ENCODE measurements at places on chromosomes 7 and 10.

GRCh38 chr7:6350433-6351058 is 78.1 kb upstream of the CYTH3 start:
- no peak for DNase-seq

DNA sequence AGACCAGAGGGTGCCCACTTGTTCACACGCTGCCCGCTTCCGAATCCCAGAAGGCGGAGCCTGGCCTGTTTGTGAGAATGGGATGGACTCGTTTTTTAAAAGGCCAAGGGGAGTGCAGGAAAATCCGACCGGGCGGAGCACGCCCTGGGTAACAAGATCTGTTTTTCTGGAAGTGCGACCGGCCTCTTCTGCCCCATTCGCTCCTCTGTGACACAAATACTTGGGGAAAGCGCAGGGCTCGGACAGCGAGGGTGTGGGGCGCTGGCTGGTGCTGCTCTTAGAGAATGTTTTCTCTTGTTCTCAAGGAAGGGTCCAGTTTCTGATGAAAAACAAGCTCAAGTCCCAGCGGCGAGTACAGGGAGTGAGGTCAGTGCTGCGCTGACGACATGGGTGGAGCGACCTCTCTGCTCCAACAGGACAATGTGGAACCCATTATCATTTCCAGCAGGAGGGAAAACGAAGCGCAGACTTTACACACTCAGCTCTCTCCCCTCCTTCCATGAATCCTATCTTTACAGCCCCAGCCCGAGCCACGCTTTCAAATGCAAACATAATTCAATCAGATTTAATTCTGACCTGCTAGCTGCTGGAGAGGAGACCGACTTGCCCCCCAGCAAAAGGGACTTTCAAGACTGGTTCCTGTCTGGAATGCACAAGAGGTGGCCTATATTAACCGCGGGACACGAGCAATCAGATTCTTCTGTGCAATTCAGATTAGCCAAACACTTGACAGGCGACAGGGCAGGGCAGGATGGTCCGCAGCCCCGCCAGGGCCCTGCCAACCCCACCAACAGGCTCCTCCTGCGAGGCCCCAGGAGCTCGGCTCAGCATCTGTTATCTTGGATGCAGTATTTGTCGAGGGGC is 1.1 kb downstream of the RADIL start:
- no peak for DNase-seq

DNA sequence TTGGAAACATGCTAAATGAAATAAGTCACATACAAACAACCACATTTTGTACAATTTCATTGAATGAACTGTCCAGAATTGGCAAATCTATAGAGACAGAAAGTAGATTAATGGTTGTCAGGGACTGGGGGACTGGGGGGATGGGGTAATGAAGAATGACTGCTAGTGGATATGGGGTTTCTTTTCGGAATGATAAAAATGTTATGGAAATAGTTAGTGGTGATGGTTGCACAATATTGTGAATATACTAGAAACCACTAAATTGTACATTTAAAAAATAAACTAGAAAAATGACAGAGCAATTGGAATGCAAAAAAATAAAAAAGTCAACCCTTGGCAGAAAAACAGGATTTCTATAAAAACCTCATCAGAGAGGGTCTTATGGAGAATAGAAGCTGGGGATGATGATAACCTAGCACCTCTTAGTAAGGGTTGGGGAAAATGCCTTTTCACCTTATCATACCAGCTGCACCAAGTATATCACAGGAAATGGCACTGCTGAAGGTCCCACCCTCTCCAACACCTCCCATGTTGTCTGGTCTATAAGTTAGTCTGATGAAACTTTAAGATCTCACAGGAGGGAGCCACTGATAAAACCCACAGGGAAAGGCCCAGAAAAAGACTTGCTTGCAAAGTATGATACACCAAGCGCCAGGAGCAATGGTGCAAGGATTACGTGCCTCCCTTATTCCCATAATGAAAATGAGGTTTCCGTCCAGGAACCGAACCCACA is 23.1 kb upstream of the JAZF1 start:
- DNase-seq, result no peak

GRCh38 chr10:85575441-85575840 is 791.2 kb downstream of the GRID1 start:
- DNase-seq, result no peak

DNA sequence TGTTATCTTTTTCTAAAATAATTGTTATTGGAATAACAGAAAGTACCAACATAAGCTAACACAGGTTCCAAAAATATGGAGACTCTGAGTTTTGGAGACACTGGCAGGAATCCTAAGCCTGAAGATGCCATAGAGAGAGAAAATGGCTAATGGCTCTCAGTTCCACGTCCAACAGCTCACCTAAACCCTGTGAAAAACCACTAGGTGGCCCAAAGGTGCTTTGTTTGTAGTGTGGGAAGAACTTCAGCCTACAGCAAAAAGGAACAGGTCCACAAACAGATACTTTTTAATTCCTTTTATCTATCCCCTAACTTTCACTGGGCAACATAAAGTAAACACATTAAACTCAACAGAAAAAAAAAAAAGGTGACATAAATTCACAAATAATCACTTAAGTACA is 272.3 kb downstream of the SEMA3D start:
- no peak for DNase-seq

DNA sequence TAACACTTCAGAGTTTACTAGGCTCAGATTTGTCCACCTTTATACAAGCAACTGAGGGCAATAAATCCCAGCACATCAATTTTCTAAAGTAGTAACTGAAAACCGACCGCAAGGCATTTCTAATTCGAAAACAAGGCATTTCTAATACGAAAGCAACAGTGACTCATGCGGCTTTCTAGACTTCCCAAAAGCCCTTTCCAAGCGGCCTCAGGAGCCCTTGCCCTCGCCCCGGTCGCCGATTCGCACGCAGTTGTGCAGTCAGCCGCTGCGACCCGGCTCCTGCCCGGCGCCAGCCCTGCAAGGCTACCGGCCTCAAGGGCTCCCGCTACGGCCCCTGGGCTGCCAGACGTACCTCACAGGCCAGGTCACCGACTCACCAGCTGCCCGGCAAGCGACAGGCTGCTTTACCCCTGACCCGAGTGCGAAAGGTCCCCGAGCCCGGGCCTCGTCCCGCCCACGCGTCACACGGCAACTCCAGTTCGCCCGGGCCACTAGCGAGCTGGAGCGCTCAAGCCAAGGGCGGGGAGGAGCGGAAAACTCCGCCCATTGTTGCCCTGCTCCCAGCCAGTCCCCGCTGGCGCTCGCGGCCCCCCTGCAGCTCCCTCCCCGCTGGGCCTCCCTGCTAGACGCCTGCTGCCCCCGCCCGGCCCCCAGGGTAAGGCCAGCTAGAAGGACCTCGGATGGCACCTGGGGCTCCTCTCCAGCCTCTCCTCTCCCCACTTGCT is 7.3 kb downstream of the NCOA4 start:
- peak; percentile 49 for DNase-seq

DNA sequence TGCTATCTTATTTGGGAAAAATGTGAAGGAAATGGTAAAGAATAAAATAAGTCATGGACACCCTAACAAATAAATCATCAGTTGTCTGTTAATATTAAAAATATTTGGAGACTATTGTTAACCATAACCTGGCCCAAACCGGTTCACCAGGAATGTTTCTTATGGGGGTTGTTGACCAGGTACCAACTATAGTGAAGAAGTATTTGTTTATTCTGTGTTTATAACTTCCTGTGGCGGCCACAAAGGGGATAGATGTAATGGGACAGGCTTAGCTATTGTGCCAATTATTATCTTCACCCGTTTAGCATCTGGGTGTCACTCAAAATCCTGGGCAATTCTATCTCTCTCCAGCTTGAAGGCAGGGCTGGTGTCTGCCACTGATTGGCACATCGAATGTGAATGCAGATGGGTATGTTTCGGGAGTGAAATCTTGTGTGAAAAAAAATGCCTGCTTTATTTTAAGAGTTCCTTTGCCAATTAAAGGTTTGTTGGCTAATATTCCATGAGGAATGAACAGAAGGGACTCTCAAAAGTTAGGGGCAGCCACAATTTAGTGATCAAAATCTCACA is 500.9 kb downstream of the ARL4A start:
- no peak for DNase-seq

DNA sequence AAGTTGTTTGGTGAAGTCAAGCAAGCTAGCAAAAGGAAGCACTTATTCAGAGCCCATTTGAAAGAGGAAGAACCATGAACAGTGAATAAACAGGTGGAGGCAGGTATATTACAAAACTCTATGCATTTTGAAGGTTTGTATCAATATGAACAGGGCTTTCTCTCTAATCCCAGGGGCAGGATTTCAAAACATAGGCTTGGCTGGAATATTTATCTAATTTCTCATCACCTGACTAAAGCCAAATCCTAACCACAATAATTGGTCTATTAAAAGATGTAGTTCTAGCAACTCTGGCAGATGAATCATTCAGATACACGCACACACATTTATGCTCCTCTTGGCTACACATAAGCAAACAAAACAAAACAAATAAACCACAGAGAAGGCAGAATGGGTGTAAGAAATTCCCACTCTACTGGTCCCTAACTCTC is 554.4 kb downstream of the INHBA start:
- no peak for DNase-seq

DNA sequence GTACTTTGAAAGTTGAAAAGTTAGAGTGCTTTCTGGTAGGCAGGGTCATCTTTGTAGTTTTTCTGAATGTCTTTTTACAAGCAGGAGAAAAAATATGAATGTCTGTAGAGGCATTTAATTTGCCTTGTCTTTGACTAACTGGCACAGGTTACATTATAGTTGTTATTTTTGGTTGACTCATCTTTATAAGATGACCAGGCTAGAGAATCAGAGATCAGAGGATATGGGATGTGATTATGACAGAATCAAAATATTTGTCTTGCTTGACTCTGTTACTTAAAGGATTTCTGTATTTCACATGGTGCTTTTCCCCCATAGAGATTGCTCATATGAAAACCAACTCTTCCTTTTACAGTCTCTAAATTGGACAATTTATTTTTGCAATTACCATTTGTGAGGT is 2.4 kb downstream of the ZMYND11 start:
- no peak for DNase-seq

DNA sequence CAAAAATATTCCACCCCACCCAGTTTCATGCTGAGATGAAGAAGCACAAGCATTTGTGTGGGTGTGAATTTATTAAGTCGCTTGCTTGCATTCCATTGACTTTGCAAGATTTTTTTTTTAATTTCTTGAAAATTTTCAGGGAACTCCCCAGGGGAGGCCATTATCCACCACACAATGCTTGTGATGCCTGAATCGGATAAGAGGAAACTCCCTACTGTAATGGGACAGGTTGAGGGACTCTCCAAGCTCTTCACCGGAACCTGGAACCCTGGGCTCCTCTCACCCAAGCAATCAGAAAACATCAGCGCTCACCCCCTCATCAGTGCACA is 153.6 kb upstream of the ZMIZ1 start:
- no peak for DNase-seq

DNA sequence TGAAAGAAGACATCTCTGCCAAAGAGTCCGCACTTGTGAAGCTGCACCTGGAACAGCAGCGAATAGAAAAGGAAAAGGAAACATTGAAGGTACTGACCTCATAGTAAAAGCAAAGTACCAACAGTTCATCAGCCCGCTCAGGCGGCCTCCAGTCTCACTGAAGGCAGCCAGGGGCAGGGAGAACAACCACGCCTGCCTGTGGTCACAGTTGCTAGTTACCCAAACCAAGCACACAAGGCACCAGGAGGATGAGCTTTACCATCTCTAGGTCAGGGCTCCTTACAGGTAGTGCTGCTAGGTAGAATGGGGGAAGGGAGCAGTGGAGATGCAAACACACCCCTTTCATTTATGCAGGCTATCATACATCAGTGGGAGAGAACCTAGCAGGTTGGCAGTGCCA is 39.8 kb downstream of the CFAP58 start:
- no peak for DNase-seq

GRCh38 chr10:59833810-59834209 is 72.5 kb downstream of the CCDC6 start:
- no peak for DNase-seq

- DNase-seq, result no peak
Measured at GRCh38 chr7:22154143-22154529, 202.8 kb downstream of the RAPGEF5 start.

DNA sequence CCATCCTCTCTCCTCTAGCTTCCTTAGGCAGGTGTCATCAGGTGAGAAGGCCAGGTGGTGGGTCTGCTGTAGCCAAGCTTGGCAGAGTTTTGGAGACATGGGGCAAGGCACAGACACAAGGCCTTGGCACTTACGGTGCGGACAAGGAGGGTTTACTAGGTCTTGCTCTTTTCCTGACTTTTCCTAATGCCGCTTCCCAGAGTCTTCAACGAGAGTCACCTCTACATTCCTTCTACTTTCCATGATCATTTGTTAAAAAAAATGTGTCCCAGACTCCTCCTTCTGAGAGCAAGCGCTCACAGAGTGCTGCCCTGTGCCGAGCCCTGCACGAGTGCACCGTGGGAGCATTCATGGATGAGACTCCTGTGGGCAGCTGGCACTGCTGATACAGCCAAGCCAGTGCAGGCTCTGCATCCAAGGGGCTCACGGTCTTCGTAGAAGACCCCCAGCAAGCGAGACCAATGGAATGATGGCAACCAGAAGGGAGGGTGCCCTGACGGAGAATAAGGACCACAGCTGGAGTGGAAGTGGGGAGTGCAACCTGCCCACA is 243.0 kb upstream of the MKI67 start:
- no peak for DNase-seq

DNA sequence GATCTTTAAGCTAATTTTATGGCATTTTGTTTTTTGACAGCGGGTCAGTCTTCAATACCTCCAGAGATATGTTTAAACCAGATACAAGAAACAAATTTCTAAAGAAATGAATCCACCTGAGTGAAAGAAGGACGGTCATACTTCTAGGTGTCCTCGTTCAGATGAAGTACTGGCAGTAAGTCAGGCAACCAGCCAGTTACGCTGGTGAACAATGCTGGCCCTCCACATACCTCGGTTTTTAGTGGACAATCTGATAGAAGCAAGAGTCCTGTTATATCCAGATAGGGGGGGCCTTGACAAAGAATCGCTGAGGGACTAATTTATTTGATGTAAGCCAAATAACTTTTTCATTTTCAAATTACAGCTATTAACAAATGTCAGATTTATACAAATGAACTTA is 266.4 kb upstream of the KLF14 start:
- DNase-seq, result no peak

GRCh38 chr10:12777840-12778585 is 223.5 kb downstream of the CCDC3 start:
- DNase-seq, result no peak

DNA sequence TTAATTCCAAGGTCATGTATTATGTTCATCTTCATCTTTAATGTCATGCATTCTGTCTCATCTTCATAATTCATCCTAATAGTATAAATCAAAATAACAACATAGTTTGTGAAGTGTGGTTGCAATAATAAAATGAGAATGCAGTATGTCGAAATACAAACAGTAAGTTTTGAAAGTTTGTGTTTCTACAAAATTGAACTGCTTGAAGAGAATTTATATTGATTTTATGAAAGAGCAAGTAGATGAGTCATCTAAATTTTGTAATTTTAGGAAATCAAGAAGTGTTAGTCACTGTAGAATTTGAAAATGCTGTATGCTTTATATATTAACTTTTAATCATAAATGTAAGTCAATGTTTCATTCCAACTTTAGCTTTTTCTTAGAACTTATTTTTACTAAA is 190.5 kb upstream of the PPP1R3A start:
- no peak for DNase-seq

- DNase-seq, result no peak
Measured at GRCh38 chr10:119274519-119275045, 67.2 kb downstream of the GRK5 start.
